Tongue (tissue), 3 donors: ENCODE measurements at places on chromosomes 5 and 9.

DNA sequence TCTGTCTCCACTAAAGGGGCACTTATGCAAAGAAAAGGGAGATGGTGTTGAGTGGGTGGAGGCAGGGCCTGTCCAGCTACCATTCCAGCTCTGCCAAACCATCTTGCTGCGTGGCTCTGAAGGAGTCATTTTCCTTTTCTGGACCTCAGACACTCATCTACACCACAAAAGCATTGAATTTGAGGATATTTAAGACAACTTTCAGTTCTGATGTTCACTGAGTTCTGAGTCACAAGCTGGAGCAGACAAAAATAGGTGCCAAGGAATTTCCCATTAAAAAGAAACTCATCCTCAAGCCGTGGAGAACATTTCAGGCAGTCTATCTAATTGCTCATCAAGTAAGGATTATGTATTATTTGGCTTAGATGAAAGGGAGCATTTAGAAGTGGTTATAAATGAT, 195.0 kb upstream of the TBC1D2 start:
- no peak for DNase-seq

DNA sequence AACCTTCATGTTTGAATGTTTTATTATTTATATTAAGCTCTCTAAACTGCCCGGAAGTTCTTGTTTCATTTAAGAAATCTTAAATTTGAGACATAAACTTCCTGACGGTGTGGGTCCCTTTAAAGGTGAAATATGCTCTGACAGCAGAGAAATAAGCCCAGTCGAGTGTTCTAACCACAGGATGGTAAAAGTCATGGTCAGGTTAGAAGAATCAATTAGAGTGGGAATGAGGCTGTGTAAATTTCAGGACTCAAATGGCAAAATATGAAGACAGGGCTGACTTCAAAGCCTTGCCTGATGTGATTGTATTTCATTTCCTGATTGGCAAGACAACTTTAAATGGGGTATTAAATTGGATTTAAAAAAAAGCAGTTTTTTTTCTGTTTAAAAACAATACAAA, 432.9 kb upstream of the BRINP1 start:
- no peak for DNase-seq

DNA sequence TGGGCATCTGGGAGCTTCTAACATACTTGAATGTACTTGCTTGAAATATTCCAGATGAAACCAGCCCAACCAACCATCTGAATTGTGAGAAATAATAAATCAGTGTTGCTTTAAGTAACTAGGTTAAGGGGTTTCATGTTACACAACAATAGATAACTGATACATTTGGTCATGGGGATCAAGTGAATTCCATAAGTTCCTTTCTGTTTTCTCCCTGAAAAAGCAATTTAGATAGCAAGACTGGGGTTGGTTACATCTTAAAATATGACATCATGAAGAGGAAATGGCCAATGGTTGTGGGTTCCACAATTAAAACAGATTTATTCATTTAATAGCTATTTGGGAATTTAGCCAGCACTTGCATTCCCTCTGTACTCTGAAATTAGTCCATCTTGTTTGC, 559.7 kb downstream of the TLR4 start:
- DNase-seq, result no peak

GRCh38 chr9:2697492-2697891, 19.8 kb upstream of the KCNV2 start:
- no peak for DNase-seq

GRCh38 chr9:14147738-14148137, 166.2 kb downstream of the NFIB start:
- DNase-seq, result no peak

- DNase-seq, result no peak
Observed at GRCh38 chr9:112051812-112052211, 123.3 kb downstream of the SUSD1 start.

- DNase-seq, result peak; percentile 65
Observed at GRCh38 chr5:143002459-143003327, 232.5 kb downstream of the ARHGAP26 start.

DNA sequence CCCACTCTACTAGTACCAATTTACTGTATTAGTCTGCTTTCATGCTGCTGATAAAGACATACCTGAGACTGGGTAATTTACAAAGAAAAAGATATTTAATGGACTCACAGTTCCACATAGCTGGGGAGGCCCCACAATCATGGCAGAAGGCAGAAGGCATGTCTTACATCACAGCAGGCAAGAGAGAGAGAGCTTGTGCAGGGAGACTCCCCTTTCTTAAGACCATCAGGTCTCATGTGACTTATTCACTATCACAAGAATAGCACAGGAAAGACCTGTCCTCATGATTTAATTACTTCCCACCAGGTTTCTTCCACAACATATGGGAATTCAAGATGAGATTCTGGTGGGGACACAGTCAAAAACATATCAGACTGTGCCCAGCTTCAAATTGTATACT, 11.5 kb downstream of the UGT3A1 start:
- DNase-seq, result no peak

DNA sequence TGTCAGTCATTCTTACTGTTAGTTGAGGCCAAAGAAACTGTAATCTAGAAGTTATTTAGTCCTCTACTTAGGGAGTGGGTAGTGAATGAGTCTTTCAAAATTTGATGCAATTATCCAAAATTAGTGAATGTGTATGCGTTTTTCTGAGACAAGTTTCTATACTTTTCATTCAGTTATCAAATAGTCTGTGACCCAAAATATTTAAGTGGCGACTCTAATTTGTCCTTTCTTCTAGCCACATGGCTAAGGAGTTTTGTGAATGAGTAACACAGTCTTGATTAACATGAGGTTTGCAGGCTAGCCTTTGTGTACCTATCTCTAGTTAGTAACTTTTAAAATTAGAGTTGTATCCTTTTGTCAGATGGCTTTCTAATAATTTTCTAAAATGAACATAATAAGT, 45.6 kb downstream of the COMMD10 start:
- DNase-seq, result no peak

DNA sequence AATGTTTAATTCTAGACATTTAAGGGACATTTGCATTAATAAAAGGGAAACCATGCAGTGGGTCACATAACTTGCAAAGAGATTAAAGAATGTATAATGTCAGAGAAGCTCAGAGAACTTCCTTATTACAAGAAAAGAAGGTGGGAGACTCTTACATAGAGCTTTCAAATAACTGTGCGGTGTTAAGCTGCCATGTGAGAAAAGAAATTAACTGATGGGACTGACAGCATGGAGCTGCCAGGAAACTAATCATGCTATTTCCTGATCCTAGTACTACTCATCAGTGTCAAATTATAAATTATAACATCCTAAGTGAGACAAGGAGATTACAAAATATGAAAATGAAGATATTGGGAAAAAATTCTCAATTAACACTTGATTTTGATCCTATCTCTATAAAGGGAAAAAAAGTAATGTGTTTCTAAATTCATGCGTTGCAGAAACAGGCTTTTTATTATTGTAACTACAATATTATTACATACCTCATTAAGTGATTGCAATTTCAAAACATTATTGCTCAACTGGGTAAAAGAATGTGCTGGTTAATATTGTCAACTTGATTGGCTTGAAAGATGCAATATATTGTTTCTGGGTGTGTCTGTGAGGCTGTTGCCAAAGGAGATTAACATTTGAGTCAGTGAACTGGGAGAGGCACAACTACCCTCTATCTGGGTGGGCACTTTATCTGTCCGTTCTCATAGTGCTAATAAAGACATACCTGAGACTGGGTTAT, 609.5 kb upstream of the NUDT12 start:
- no peak for DNase-seq

DNA sequence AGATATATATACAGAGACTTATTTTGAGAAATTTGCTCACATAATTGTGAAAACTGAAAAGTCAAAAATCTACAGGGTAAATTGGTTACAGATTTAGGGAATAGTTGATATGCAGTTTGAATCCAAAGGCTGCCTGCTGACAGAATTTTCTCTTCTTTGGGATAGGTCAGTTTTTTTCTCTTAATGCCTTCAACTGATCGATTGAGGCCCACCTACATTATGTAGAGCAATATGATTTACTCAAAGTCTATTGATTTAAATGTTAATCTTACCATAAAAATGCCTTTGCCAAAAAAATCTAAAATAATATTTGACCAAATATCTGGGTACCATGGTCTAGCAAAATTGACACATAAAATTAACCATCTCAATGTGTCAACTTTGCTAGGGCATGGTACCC, 3.9 kb upstream of the GHR start:
- no peak for DNase-seq

DNA sequence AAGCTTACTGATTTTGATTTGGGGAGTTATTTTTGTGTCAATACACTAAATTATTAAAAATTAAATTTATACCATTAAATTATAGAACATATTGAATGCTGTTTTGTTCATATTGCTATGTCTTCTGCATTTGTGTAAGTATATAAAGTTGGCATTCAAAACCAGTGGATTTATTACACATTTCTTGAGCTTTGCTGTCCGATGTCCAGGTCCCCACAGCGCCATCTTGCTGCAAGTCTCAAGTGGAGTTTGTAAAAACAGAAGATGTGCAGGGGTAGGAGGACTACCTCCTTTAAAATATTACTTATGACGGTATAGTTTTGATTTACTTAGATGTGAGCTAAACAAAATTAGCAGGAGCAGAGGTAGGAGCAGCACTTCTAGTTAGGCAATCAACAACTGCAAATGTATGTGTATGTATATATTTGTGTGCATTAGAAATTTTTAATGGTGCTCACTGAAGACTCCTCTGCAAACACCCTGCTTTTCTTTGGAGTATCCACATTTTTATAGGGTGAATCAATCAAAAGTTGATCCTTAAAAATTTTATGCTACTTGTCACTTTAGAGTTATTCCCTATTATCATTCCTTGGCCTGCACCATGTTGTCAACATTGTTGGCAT, 37.4 kb downstream of the CPEB4 start:
- DNase-seq, result peak; percentile 69

- DNase-seq, result no peak
Observed at GRCh38 chr9:98472216-98472615, 216.8 kb upstream of the TBC1D2 start.

DNA sequence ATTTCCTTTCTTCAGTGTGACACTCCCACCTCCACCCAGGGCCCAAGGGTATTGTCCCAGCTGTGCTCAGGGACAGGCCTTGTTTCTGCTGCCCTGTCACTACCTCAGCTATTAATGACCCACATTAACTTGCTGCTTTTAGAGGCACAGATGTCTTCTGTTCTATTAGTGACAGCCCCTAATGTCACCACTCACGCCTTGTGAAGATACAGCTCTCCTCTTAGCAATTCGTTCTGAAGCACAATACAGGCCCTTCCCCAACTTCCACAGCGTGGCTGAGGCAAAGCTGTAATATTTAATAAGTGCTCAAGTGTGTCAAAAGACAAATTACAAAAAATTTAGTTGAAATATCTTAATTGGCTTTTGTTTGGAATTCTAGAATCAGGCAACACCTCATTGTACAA, 44.7 kb upstream of the HMGCS1 start:
- no peak for DNase-seq

GRCh38 chr5:144972317-144972716, 801.6 kb downstream of the KCTD16 start:
- no peak for DNase-seq

DNA sequence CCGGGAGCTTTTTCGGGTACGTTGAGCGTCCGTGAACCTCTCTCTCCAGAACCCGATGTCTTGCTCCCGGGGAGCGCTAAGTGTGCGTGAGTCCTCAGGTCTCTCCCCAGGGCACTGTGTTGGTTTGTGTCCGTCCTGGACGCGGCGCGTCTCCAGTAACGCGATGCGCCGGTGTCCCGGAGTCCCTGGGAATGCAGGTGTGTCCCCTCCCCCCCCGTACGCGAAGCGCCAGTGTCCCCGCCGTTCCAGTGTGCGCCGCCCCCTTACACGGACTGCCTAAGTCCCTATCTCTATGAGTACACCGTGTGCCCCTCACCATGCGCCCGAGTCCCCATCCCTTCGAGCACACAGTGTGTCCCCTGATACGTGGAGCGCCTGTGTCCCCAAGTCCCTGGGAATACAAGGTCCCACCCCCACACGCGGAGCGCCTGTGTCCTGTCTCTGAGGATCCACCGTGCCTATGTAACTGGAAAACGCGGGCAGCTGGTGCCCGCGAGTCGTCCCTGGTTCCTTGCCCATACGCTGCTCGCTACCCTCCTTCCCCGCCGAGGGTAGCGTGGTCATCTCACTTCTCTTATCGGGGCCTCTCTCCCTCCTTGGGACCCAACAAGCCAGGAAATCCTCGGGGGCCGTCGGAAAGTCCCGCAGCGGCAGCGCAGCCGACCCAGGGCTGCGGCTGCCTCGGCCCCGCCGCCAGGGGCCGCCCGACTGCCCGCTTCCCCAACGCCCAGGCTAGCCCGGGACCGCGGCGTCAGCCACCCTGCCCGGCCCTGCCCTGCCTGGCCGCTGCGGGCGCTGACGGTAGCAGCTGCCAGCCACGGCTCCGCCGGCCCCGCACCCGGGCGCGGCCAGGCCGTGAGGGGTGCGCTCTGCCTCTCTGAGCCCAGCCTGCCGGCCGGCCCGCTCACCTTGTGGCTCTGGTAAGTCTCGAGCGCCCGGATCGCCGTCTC, 709 bp downstream of the ELL2 start:
- peak; percentile 84 for DNase-seq

GRCh38 chr5:52903142-52903541, 86.0 kb upstream of the ITGA2 start:
- no peak for DNase-seq

DNA sequence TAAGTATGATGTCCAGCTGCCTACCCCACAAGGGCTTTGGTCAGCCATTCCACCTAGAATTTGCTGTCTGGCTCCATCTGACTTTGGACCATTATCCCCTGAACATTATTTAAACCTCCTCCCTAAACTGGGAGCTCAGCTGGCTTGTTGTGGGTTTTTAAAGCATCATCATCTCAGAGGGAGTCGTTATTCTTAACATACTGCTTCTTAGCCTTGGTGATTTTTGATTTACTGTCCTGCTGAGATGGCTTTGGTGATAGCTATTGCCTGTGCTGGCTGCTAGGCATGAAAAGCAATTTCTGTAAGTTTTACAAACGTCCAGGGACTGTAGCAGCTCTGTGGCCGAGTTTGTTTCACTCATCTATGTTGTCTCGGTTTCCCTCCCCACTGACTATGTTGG, 256.1 kb downstream of the NR3C1 start:
- no peak for DNase-seq

DNA sequence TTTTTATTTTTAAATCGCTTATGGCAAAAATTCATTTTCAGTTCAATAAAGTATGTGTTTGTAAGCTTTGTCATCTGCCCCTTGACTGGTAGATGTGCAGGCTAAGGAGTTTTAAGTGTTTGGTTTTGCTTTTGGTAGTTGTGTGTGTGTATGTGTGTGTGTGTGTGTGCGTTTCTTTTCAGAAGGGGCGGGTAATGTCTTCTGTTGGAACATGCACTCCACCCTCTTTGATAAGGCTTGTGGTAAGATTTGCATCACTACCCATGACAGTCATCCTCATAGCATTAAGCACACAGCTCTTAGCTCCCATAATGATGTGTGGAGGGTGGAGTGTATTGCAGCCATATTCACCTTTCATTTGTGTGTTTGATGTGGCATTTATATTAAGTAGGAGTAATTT, 92.1 kb upstream of the FSD1L start:
- DNase-seq, result no peak

- no peak for DNase-seq
Observed at GRCh38 chr9:71886015-71886414, 25.0 kb downstream of the ABHD17B start.

- DNase-seq, result no peak
Observed at GRCh38 chr9:4496497-4496896, 6.2 kb downstream of the SLC1A1 start.
